ENCODE measurements at places on chromosomes 12 and 14.
A peak's percentile ranks its signal among the peaks of the same experiment; 100 is the strongest.

DNA sequence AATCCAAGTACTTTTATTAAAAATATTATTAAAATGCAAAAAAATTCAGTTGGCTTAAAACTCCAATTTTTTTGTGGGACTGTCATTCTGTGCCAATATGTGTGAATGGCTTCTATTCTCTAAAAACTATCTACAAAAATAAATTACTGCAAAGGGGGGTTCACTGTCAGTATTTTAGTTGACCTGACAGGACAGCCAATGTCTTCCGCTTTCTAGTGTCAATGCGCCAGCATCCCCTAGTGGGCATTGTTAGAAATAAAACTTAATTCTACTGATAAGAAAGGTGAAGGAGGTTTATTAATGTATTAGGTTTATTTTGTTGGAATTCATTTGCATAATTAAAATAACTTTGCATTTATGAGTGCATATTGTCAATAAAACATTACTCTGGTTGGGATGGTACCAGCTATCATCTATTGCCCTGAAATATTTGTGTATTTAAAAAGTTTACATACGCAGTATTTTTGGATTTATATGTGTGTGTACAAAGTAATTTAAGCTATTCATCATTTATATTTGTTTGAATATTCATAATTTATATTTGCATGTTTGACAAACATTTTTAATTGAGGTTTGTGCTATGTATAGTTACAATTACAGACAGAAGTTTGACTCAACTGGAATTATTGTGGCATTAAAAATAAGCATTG, 527.2 kb downstream of the FLRT2 start:
- DNase-seq = peak; percentile 18

DNA sequence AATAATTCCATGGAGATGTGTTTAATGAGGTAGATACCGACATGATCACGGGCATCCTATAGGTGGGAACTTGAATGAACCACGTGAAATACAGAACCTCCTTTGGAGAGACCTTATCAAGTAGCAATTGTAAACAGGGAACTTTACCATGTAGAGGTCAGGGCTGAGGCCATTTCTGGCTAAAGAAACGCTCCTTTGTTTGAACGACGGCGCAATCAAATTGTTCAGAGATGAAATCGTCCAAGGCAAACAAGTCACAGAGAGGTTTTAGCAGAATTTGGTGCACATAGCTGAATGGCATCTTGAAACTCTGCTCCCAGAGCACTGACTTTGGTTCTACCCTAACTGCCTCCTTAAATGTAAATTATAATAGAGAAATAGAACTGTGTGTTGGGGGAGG, 9.8 kb downstream of the PRIMA1 start:
- DNase-seq = no peak

DNA sequence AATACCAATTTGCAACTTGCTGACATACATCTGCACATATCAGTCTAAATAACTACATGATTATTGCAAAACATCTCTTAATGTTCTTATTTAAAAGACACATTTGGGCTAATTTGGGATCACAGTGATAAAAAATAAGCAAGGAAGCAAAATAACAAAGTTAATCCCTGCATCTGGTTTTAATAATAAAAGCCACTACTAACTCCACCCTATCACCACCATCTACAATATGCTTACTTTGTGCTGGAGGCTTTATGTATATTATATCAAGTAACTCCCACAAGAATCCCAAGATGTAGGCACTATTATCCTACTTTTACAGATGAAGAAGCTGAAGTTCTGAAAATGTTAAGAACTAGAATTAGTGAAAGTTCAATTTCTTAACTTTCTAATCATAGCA, 45.7 kb downstream of the TAOK3 start:
- peak; percentile 42 for DNase-seq

- peak; percentile 56 for DNase-seq
Observed at GRCh38 chr12:52063981-52064649, 5.7 kb upstream of the ATG101 start.

DNA sequence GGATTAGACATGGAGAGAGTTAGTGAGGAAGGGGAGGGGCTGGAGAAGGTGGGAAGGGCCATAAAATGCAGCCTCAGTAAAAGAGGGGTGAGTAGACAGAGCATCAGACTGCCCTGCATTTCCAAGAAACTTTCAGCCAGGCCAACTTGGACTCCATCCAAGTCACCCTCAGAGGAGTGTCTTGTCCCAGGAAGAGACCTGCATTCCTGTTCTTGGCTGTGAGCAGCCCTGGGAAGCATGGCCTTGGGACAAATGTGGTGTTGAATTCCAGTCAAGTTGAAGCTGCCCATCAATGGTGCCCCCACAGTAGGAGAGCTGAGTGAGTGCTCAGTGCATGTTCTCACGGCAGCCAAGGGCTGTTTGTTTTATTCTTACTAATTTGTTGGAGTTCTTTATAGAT, 35.0 kb upstream of the TUNAR start:
- no peak for DNase-seq

GRCh38 chr12:125161712-125162022, 96.4 kb downstream of the AACS start:
- no peak for DNase-seq

- no peak for DNase-seq
Observed at GRCh38 chr12:94269316-94269999, 121.1 kb downstream of the PLXNC1 start.

- peak; percentile 9 for DNase-seq
Observed at GRCh38 chr12:25558586-25558985, 5.5 kb upstream of the LMNTD1 start.

GRCh38 chr12:106058256-106059182, 80.2 kb downstream of the NUAK1 start:
- peak; percentile 73 for DNase-seq

- no peak for DNase-seq
Observed at GRCh38 chr12:66910366-66910974, 231.6 kb upstream of the GRIP1 start.

DNA sequence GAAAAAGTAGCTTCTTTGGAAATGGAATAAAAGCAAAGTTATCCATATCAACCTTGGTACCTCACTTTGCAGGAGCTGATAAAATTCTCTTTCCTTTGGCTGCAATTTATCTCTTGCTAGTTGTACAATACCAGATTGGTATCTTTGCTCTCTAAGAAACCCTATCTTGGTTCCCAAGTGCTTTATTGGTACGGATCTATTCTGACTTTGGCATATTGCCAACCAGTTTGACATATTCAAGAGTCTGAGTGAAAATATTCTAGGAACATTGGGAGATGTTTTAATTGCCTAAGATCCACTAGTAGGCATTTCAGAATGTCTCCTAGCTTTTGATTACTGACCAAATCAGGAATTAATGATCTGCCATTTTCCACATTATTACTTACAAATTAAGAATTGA, 167.2 kb upstream of the ATP2B1 start:
- DNase-seq = no peak

GRCh38 chr12:91225316-91225715, 42.7 kb upstream of the DCN start:
- no peak for DNase-seq

GRCh38 chr14:38197001-38197783, 10.5 kb upstream of the SSTR1 start:
- peak; percentile 74 for DNase-seq

DNA sequence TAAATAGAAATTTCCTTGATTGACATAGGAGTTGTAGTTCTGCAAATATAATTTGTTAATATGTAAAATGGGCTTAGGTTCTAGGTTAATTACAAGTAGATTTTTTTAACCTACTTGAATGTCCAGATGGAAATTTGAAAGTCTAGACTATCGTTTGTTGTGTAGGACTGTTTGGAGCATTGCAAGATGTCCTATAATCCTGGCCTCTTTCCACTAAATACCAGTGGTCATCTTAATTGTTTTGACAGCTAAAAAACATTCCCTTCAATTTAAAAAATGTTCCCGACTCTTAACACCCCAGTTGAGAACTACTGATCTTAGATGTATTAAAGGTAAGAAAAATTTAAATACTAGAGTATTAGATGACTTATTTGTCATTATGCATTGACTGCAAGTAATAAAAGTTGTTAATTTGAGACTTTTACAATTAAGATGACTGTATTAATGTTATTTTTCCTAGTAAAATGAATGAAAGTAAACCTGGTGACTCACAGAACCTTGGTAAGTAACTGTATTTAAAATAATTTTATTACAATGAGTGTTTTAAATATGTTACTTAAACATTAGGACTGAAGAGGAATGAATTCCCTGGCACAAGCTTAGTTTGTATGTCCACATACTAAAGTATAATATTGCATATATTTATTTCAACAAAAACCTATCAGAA, 21.8 kb downstream of the G2E3 start:
- no peak for DNase-seq

DNA sequence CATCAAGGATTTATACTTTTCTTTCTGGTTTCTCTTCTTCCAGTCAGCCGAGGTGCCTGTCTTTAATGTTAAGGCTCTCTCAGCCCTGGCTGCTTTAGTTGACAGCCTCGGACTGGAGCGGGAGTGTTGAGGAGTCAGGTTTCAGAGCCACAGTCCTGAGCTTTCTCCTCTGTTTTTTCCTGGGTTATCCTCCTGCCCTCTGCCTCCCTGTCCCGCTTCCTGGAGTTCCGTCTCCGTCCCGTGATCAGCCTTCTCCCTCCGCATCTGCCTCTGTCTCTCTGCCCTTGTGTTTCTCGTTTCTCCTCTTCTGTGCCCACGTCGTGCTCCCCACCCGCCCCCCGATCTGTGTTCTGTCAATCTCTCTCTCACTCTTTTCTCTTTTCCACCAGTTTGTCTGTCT, 33.0 kb downstream of the IQSEC3 start:
- peak; percentile 13 for DNase-seq

- DNase-seq = no peak
Observed at GRCh38 chr12:100164153-100164704, 21.6 kb upstream of the BLTP3B start.

GRCh38 chr12:123067654-123068053, 83.2 kb downstream of the PITPNM2 start:
- DNase-seq = no peak

GRCh38 chr12:9701380-9702154, 31.3 kb downstream of the CLECL1 start:
- no peak for DNase-seq

DNA sequence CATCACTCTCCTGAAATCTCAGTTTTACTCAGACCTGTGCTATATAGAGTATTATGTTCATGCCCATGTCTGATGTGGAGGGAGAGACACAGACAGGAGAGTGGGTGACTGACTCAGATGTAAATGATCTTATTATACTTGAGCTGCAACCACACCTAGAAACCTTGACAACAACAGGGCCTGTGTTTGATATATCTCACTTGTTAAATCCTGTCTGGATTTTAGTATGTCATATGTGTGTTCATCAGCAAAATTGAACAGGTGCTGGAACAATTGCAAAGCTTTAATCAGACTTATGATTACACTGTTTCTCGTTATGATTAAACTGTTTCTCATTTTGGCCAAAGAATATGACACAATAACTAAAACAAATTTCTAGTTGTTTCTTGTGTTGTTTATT, 37.7 kb downstream of the DIP2B start:
- peak; percentile 36 for DNase-seq

DNA sequence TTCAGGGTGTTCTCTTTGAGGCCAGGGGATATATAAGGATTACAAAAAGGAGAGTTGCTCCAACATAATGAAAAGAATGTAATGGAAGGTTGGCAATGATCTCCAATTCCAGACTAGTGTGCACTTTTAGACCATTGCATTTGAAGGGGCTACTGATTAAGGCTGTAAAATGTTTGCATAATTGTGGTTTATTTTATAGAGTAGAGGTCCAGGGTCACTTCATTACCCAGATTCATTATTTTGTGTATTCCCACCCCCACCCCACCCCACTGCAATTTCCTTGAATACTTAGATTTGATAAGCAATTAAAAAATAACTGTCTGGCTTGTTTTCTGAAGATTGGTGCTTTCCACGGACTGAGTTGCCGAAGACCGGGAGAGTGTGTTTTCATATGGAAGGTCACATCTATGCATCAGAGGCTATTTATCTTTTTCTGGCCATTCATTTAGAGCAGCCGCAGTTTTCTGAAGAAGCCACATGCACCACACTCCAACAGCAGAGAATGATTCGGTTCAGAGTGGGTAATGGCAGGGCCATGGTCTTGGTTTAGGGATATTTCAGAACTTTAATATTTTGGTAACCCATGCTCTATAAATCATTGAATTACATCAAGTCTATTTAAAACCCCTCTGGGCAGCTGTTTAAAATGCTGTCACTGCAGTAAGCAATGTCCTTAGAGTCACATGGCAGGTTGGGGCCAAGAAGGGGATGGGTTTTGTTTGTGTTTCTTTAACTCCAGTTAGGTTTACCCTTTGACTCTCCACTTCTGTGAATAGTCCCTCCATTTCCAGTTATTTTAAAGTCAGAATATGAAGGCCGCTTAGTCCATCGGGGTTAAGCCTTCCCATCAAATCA, 94.6 kb downstream of the TMEM30B start:
- DNase-seq = no peak
